ENCODE measurements at places on chromosomes 1 and 21.

- H3K27ac ChIP-seq = no peak overlapping the region
- H3K4me3 ChIP-seq = no peak overlapping the region
- no peaks in the 10 kb centered on the region for H3K36me3 ChIP-seq
- H3K27me3 ChIP-seq = peaks cover 16% of the 10 kb centered on the region
- no peaks in the 10 kb centered on the region for H3K4me1 ChIP-seq
- no peak for DNase-seq
These were observed 182.0 kb upstream of the CSF3R start for GRCh38 chr1:36664571-36665287.

GRCh38 chr1:197464044-197464443, 196.0 kb downstream of the CRB1 start:
- H3K4me3 ChIP-seq = no peak overlapping the region
- H3K27ac ChIP-seq = peak overlapping the region; percentile 53
- peaks cover 3% of the 10 kb centered on the region for H3K4me1 ChIP-seq
- peak; percentile 46 for DNase-seq
- no peaks in the 10 kb centered on the region for H3K36me3 ChIP-seq
- no peaks in the 10 kb centered on the region for H3K27me3 ChIP-seq

DNA sequence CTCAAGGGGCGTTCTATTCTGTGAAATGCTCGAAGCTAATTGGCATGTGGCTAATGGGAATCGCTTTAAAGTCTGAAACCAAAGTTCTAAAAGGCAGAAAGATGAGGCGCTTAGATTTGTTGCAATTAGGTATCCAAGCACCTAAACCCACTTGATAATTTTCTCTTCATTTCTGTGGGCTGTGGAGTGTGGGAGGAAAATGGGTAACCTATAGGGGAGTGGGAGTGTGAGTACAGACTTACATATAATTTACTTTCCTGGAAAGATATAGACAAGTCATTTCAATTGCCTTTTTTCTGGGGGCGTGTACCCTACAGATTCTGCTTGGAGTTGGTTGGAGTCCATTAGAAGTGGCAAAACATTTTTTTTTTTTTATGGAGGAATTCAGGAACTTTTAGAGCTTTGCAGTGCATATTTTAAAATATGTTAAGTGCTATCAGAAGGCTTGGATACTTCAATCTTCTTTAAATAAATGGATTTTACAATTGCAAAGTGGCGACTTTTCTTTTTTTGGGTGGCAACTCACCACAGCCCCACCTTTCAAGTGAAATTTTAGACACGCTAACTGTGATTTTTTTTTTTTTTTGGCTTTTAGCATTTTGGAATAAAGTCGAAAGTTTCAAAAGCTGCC, 254.5 kb downstream of the CAMTA1 start:
- no peak for DNase-seq
- H3K27ac ChIP-seq = no peak overlapping the region
- no peaks in the 10 kb centered on the region for H3K4me1 ChIP-seq
- H3K36me3 ChIP-seq = no peaks in the 10 kb centered on the region

- DNase-seq = no peak
- no peak overlapping the region for H3K4me3 ChIP-seq
- no peaks in the 10 kb centered on the region for H3K36me3 ChIP-seq
- no peak overlapping the region for H3K27ac ChIP-seq
- peaks cover 11% of the 10 kb centered on the region for H3K4me1 ChIP-seq
These were observed 129.2 kb downstream of the ROR1 start for GRCh38 chr1:63902844-63903589.

DNA sequence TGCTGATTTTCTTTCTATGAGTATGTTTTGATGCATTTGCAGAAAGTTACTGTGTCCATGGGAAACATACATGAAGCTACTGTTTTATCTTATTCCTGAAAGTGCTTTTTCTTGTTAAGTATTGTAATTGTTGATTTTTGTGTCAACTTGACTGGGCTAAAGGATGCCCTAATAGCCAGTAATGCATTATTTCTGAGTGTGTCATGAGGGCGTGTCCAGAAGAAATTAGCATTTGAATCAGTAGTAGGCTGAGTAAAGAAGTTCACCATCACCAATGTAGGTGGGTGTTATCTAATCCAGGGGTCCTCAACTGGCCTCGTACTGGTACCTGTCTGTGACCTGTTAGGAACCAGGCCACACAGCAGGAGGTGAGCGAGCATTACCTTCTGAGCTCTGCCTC, 760.2 kb downstream of the PLA2G4A start:
- no peak overlapping the region for H3K27ac ChIP-seq
- DNase-seq = no peak
- H3K36me3 ChIP-seq = no peaks in the 10 kb centered on the region
- no peaks in the 10 kb centered on the region for H3K4me1 ChIP-seq
- no peaks in the 10 kb centered on the region for H3K27me3 ChIP-seq

DNA sequence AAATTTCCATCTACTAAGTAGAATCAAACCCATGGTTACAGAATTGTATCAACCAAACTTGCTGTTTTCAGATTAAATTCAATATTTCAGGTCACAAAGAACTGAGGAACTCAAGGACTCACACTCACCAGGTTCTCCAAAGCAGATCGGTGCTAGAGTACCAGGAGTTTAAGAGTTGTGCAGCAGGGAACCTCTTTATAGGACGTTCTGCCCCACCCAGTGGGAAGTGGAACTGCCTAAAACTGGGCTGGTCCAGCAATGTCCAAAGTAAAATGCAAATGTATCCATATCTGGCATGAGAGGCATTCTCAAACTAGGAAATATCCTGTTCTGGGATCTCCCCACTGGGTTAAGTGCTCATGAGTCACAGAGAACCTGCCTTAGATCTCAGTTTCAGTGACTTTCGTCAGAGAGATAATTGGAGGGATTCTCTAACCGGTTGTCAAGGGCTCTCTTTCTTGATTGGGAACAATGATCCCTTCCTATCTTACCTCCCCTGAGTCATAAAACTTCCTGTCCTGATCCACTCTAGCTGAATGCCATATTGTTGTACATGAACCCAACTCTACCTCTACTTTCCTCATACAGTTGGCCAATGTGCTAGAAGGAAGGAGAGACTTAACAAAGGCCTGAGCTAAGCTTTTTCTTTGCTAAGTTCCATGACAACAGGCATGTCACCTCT, at the start of gene SPRR2D:
SPRR2D (minus strand) TSS at position 171 of the 682 bp plus-strand sequence. CDS start 774 bp downstream, outside the sequence.
- H3K4me1 ChIP-seq = no peaks in the 10 kb centered on the region
- H3K4me3 ChIP-seq = no peak within 1 kb of the TSS
- no peaks in the 10 kb centered on the region for H3K27me3 ChIP-seq
- no peak within 1 kb of the TSS for H3K27ac ChIP-seq
- DNase-seq = no peak

DNA sequence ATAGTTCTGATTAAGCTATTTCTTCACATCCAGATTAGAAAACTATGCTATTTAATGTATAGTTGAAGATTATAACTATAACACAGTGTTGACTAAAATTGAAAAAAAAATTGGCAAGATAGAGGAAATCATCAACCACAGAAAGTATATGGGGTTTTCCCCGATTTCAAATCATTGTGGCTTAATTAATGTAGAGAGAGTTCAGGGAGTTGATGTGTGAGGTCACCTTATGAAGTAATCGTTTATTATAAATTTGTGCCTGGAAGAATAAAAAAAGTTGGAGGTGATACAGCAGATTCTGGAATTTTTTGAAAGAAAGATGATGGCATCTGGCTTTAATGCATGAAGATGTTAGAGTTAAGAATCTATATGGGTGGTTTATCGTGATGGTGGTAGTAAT, 84.3 kb downstream of the PTGS2 start:
- no peak overlapping the region for H3K27ac ChIP-seq
- no peaks in the 10 kb centered on the region for H3K27me3 ChIP-seq
- DNase-seq = no peak
- no peaks in the 10 kb centered on the region for H3K36me3 ChIP-seq

DNA sequence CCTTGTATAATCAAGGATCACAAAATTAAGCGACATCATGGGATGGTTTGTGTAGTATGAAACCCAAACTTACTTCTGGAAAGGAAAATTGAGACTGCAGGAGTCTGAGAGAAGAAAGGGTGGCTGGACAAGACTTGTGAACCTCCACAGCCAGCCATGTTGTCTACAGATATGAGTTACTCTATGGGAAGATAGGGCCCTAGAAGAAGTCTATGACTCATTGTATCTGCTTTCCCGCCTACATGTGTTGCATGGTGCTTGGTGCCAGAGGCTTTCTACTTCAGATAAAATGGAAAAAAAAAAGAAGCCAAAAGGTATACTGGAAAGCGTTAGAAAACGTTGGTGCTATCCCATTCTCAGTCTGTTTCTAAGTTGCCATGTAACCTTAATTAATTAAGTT, 18.7 kb upstream of the OR6N2 start:
- no peaks in the 10 kb centered on the region for H3K27me3 ChIP-seq
- no peak overlapping the region for H3K4me3 ChIP-seq
- H3K27ac ChIP-seq = no peak overlapping the region
- no peaks in the 10 kb centered on the region for H3K36me3 ChIP-seq

DNA sequence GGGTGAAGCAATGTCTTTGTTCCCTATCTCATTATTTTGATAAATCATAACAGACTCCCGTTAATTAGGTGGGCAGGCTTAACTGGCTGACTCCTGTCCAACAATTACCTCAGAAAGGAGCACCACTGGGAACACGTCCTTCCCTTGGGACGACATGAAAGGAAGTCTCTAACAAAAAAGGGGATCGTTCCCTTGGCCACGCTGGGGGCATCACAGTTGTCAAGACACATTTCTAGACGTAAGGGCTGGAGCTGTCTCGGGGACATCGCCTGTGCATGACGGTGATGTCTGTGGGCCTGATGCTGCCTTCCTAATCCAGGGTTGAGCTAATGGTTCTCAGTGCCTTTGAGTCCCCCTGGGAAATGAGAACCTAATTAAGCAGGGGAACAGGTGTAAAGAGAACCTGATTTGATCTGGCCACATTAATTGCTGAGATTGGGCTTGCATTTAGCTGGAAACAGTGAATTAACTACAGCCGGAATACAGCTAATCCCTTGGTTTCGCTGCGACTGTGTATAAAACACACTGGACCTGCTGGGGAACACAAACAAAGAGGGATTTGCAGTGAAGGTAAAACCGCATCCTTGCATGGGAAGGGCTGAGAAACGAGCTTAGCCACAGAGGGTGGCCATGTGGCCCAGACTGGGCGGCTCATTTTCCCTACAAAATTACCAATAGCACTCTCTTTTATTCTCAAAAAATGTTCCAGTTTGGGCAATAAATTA, 111.8 kb downstream of the MRPS6 start:
- peaks cover 8% of the 10 kb centered on the region for H3K4me1 ChIP-seq
- no peaks in the 10 kb centered on the region for H3K27me3 ChIP-seq
- H3K27ac ChIP-seq = peak overlapping the region; percentile 78

GRCh38 chr1:156656806-156657740, 15.2 kb downstream of the BCAN start:
- H3K4me3 ChIP-seq = peak overlapping the region; percentile 27
- H3K27me3 ChIP-seq = peaks cover 39% of the 10 kb centered on the region
- H3K4me1 ChIP-seq = peaks cover 40% of the 10 kb centered on the region
- no peak overlapping the region for H3K27ac ChIP-seq

- H3K4me3 ChIP-seq = no peak overlapping the region
- no peaks in the 10 kb centered on the region for H3K27me3 ChIP-seq
- peaks cover 17% of the 10 kb centered on the region for H3K4me1 ChIP-seq
These were observed 2.2 kb downstream of the PTGFRN start for GRCh38 chr1:116911779-116912469.

DNA sequence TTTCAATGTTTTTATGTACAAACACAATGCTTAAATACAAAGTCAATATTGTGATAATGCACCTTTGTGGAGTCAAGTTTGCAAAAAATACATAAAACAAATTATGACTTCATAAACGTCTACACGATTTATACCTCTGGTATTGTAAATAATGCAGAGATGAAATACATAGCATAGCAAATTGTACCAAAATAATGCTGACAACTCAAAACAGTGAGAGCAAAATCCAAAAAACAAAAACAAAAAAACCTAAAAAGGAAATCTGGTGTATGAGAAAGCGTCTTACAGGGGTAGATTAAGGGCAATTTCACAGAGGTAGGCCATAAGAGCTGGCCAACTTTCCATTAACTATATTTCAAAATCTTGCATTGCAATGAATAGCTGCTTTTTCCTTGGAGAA, 161.5 kb upstream of the LRRC7 start:
- H3K4me1 ChIP-seq = no peaks in the 10 kb centered on the region
- no peaks in the 10 kb centered on the region for H3K36me3 ChIP-seq
- H3K27ac ChIP-seq = no peak overlapping the region

- no peaks in the 10 kb centered on the region for H3K36me3 ChIP-seq
- H3K27ac ChIP-seq = peak overlapping the region; percentile 59
- H3K27me3 ChIP-seq = no peaks in the 10 kb centered on the region
- H3K4me1 ChIP-seq = peaks cover 43% of the 10 kb centered on the region
- no peak for DNase-seq
These were observed 11.2 kb downstream of the F11R start for GRCh38 chr1:161009602-161010211.

- H3K4me1 ChIP-seq = peaks cover 39% of the 10 kb centered on the region
- no peaks in the 10 kb centered on the region for H3K36me3 ChIP-seq
- no peak overlapping the region for H3K4me3 ChIP-seq
- H3K27me3 ChIP-seq = no peaks in the 10 kb centered on the region
These were observed 9.6 kb downstream of the SMAP2 start for GRCh38 chr1:40383095-40383487.

GRCh38 chr1:24387636-24388175, 25.9 kb downstream of the STPG1 start:
- H3K27ac ChIP-seq = no peak overlapping the region
- DNase-seq = no peak
- H3K27me3 ChIP-seq = no peaks in the 10 kb centered on the region

- peak overlapping the region; percentile 98 for H3K27ac ChIP-seq
- peak overlapping the region; percentile 89 for H3K4me3 ChIP-seq
- no peaks in the 10 kb centered on the region for H3K27me3 ChIP-seq
These were observed 747 bp downstream of the ADAMTS1 start for GRCh38 chr21:26844258-26845065.

DNA sequence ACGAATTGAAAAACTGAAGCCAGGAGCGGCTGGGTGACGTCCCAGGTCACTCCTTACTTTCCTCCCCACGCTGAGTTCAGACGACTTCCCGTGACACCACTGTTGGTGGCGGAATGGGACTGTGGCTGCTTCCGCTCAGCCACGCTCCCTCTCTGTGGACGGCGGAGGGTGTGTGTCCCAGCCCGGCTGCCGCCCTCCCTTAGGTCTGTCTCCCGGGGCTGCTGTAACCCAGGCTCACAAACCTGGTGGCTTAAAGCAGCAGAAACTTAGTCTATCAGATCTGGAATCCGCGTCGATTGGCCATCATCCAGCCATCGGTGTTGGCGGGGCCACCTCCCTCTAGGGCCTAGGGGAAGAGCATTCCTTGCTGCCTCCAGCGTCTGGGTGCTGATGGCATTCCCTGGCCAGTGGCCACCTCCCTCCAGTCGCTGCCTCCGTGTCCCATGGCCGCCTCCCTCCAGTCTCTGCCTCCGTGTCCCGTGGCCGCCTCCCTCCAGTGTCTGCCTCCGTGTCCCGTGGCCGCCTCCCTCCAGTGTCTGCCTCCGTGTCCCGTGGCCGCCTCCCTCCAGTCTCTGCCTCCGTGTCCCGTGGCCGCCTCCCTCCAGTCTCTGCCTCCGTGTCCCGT, 17.5 kb downstream of the TRPM2 start:
- peaks cover 4% of the 10 kb centered on the region for H3K27me3 ChIP-seq
- H3K36me3 ChIP-seq = no peaks in the 10 kb centered on the region

DNA sequence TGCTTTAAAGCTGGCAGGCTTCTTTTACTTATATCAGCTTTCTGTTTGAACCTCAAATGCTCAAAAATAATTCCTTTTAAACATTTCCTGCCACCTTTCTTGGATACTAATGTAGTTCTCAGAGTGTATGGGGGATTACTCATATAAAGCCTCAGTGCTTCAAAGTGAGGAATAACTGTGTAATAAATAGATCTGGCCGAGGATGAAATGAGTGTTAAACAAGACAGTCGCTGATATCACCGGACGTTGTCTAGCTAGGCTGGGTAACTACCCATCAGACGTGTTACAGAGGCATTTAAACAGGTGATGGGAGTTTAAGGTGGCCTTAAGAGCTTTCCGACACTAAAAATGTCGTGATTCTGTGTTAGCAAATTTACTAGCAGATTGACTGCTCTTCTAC, 53.1 kb downstream of the VANGL2 start:
- no peaks in the 10 kb centered on the region for H3K36me3 ChIP-seq
- no peak for DNase-seq
- H3K27me3 ChIP-seq = no peaks in the 10 kb centered on the region
